Cardiac muscle cell (in vitro differentiated cells and primary cell): ENCODE measurements at places on chromosomes 7 and 10. TPM values are rescaled to one million over a fixed set of nuclear protein-coding genes. Genes with fewer than 3 reads are reported as not detected.
A peak's percentile ranks its signal among the peaks of the same experiment; 100 is the strongest.

- H3K4me1 ChIP-seq = no peaks in the 10 kb centered on the region
- no peaks in the 10 kb centered on the region for H3K27me3 ChIP-seq
- no peak for DNase-seq
- H3K27ac ChIP-seq = no peak overlapping the region
- H3K36me3 ChIP-seq = no peaks in the 10 kb centered on the region
- no peak overlapping the region for H3K4me3 ChIP-seq
Measured at GRCh38 chr10:120428754-120429153, 28.3 kb upstream of the PLPP4 start.

DNA sequence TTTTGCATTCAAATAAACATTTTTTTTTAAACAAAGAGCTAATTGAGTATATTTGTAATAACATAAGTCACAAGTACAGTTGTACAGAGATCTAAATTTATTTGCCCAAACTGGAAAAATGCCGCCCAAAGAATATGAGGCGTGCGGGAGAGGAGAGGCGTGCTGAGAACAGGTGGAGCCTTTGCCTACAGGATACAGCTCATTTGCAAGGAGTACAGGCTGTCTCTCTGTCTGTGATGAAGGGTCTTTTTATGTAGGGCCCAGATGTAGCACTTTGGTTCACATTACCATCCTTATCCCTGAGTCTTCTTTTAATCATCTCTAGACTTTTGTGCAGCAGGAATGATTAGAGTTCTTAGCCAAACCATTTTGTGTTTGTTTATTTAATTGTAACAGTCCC is 58.2 kb downstream of the POU6F2 start:
- H3K4me3 ChIP-seq = no peak overlapping the region
- H3K27ac ChIP-seq = no peak overlapping the region
- DNase-seq = no peak

DNA sequence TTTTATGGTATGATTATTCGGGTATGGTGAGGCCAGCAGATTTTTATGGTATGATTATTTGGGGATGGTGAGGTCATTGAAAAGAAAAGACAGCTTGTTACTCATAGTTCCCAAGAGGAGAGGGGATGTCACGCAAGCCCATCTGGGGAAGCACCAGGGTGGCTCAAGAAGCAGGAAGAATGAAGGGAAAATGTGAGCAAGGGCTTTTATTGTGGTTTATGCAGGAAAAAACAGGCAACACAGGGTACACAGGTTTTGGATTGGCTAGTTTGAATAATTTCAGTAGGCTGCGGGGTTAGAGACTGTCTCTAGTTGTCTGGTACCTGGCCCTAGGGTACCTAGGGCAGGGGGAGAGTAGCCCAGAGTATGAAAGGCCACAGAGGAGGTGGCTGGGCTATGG is 26.8 kb upstream of the DGKI start:
- H3K27ac ChIP-seq = no peak overlapping the region
- peak; percentile 32 for DNase-seq
- no peak overlapping the region for H3K4me3 ChIP-seq
- H3K36me3 ChIP-seq = no peaks in the 10 kb centered on the region
- no peaks in the 10 kb centered on the region for H3K27me3 ChIP-seq

Gene POLR2J2
- 2.4 and 5.0 TPM in 2 replicates for total RNA-seq

Gene NUTM2A
- total RNA-seq = 3.0 and 5.6 TPM in 2 replicates

- no peaks in the 10 kb centered on the region for H3K36me3 ChIP-seq
- no peak overlapping the region for H3K4me3 ChIP-seq
- no peaks in the 10 kb centered on the region for H3K27me3 ChIP-seq
- peak; percentile 62 for DNase-seq
- peaks cover 4% of the 10 kb centered on the region for H3K4me1 ChIP-seq
Measured at GRCh38 chr7:75727881-75728593, 10.7 kb downstream of the HIP1 start.

Gene SKAP2
- 0.81 and 1.2 TPM in 2 replicates for total RNA-seq

DNA sequence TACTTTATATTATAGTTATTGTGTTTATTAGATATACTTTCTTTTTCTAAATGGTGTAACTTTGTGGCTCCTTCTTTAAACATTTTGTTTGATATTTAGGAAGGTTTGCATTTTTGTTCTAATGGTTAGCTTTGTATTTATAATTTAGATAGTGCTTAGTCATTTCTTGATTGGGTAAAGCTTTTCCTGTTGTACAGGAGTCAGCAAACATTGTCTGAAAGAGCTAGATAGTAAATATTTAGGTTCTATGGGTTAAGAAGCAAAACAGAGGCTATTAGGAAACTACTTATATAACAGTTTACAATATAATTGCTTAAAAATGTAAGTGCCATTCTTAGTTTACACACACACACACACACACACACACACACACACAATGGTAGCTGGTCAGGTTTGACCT is 70.6 kb upstream of the CCDC6 start:
- no peak overlapping the region for H3K4me3 ChIP-seq
- no peak for DNase-seq
- H3K27ac ChIP-seq = no peak overlapping the region
- H3K4me1 ChIP-seq = no peaks in the 10 kb centered on the region

DNA sequence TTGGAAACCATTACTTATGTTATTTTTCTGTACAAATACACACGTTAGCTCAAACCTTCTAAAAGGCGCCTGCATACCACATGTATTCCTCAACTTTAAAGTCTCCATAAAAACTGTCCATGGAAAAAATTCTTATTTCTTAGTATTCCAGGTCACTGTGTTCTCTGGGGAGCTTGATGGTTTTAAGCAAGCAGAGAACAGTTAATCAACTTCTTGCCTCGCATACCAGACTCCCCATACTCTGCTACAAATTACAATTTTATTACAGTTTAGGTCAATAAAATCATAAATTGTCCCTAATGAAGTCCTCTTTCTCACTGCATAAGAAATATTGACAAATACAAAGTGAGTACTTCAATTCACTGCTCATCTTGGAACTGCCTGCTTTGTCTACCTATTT is 77.0 kb upstream of the GPR22 start:
- DNase-seq = no peak
- H3K36me3 ChIP-seq = no peaks in the 10 kb centered on the region
- H3K4me3 ChIP-seq = no peak overlapping the region
- H3K27ac ChIP-seq = no peak overlapping the region

GRCh38 chr10:112775381-112775780 is 174.7 kb upstream of the TCF7L2 start:
- no peak overlapping the region for H3K4me3 ChIP-seq
- no peaks in the 10 kb centered on the region for H3K36me3 ChIP-seq
- H3K27me3 ChIP-seq = no peaks in the 10 kb centered on the region
- DNase-seq = no peak
- H3K4me1 ChIP-seq = peaks cover 31% of the 10 kb centered on the region
- no peak overlapping the region for H3K27ac ChIP-seq

DNA sequence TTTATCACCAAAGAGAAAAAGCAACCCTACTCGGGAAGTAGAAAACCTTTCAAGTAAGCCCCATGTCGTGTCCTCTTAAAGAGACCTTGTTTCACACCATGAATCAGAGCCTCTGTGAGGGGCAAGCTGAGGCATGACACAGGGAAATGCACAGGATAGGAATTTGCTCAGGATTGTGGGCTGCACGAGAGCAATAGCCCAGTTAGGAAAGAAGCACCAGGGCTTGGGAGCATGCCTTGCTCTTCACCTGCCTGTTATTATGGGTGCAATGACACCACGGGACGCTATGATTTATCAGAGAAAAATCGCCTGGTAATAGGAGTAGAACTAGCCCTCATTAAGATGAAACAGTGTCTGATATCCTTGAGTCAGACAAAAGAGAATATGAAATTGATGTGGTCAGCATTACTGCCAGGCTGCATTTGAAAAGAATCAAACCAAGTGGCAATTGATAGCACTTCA is 562.9 kb upstream of the NRP1 start:
- H3K27ac ChIP-seq = no peak overlapping the region
- H3K4me1 ChIP-seq = no peaks in the 10 kb centered on the region
- H3K27me3 ChIP-seq = no peaks in the 10 kb centered on the region
- H3K36me3 ChIP-seq = no peaks in the 10 kb centered on the region
- peak; percentile 30 for DNase-seq
- H3K4me3 ChIP-seq = no peak overlapping the region

DNA sequence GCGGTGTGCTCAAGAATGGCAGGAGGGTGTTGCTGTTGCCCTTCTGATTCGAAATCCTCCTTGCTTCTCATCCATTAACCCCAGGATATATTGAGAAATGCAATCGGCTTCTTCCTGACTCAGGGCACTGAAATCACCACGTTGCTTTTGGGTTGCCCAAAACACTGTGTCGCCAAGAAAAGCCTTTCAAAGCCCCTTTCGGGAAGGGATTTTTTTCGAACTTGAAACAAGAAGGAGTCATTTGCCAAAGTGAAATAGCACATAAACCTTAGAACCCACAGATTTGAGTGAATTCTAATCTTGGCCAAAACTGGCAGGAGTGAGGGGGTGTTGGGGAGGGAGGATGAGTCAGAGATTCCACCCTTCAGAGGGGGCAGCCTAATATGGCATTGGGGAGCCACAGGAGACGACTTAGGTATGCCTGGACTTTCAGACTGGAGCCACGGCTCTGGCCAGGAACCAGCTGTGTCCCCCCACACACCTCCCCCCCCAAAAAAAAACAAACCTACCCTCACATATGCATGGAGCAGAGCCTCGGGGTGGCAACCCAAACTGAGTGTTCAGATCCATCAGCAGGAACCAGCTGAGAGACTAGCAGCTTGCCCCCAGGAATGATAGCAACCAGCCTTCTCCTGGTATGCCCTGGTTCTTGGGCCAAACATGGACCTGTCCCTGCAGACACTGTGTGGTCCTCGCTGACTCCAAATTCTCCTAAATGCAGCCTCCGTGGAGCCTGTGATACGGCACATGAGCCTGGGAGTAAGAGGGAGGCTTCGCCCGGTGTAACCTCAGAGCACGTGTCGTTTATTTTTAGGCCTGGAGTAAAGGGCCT is 138.4 kb downstream of the FGFR2 start:
- DNase-seq = peak; percentile 36
- H3K27ac ChIP-seq = peak overlapping the region; percentile 29
- no peaks in the 10 kb centered on the region for H3K36me3 ChIP-seq

GRCh38 chr7:128830231-128831177 is at the start of gene FLNC:
TSS of gene FLNC (plus strand) at chr7:128830406. CDS start at chr7:128830638, 232 bp downstream.
- H3K27ac ChIP-seq = peak within 1 kb of the TSS; percentile 99
- H3K27me3 ChIP-seq = no peaks in the 10 kb centered on the region
- peak; percentile 86 for DNase-seq

GRCh38 chr10:19745672-19746071 is 70.6 kb upstream of the PLXDC2 start:
- H3K4me1 ChIP-seq = no peaks in the 10 kb centered on the region
- no peaks in the 10 kb centered on the region for H3K27me3 ChIP-seq
- no peak for DNase-seq
- no peaks in the 10 kb centered on the region for H3K36me3 ChIP-seq
- H3K27ac ChIP-seq = no peak overlapping the region
- no peak overlapping the region for H3K4me3 ChIP-seq

Gene AEBP1
- total RNA-seq = 60.8 and 94.1 TPM in 2 replicates

DNA sequence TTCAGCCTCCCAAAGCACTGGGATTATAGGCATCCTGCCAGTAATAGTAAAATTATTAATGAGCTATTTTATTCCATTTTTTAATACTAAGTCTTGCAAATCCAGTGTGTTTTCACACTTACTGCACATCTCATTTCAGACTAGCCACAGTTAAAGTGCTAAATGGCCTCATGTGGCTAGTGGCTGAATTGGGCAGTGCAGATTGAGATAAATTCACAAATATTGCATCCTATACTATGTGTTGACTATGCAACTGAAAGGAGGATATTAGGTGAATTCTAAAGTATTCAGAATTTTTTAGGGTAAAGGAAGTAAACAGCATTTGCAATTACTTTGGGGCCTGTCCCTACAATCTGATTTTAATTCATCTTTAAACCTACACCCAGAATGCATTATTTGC is 10.2 kb downstream of the APBB1IP start:
- H3K27me3 ChIP-seq = peaks cover 48% of the 10 kb centered on the region
- H3K36me3 ChIP-seq = no peaks in the 10 kb centered on the region
- no peaks in the 10 kb centered on the region for H3K4me1 ChIP-seq
- no peak for DNase-seq
- H3K27ac ChIP-seq = no peak overlapping the region
- H3K4me3 ChIP-seq = no peak overlapping the region

- H3K4me3 ChIP-seq = no peak overlapping the region
- no peaks in the 10 kb centered on the region for H3K36me3 ChIP-seq
Measured at GRCh38 chr10:107011105-107011504, 153.4 kb downstream of the SORCS1 start.

- no peak overlapping the region for H3K27ac ChIP-seq
- peaks cover 3% of the 10 kb centered on the region for H3K27me3 ChIP-seq
- no peaks in the 10 kb centered on the region for H3K36me3 ChIP-seq
Measured at GRCh38 chr7:130838738-130839137, 104.7 kb upstream of the KLF14 start.
